T47D (cell line): ENCODE measurements at places on chromosomes 1 and 21.

DNA sequence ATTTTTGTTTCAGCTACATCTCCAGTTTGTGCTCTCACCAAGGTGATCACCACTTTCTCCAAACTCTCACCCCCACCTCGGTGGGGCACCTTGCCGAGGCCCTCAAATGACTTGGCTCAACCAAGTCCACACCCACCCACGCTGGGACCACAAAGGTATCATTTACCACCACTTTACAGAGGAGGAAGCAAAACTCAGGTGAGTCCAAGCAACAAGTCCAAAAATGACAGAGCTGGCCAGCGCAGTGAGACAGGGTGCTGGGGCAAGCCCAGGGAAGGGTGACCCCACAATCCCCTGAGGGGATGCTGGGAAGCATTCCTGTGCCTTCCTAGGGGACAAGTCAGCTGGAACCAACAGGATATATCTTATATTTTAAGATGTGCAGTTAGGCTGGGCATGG is 24.7 kb downstream of the SSBP3 start:
- no peak for DNase-seq

DNA sequence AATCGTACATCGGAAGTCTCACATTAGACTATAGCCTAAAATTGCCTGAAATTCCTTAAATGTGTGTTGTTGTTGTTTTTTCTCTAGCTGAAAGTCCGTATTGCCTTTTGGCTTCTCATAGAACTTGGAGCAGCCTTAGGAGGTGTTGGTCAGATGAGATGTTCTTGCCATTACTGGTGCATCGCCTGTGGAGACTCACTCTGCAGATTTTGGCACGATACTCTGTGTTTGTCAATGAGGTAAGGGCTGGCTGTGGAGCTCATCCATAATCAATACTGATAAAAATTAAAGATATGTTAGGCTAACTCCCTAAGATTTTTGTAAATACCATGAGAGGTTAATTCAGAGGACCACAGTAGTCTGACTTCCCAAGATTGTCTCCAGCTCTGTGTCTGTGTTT is 28.9 kb downstream of the AGT start:
- DNase-seq: no peak

- no peak for DNase-seq
Observed at GRCh38 chr1:200921571-200922110, 26.9 kb downstream of the INAVA start.

DNA sequence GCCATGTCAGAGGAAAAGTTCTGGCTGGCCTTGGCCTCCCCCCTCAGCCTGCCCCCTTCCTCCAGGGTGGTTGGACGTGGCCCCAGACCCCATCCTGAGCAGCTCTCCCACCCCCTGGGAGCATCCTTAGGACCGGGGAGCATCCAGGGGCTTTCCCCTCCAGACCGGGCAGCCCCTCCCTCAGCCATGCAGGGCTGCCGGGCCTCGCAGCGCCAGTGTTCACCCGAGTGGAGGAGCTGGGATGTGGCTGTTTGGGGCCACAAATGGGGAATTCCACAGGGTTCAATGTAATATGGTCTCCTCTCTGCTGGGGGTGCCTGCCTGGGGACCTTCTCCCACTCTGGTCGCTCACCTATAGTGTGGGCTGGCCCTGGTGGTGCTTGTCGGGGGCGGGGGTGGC is 4.2 kb upstream of the PFKL start:
- DNase-seq: no peak

GRCh38 chr1:212234431-212235395 is 50.5 kb upstream of the PPP2R5A start:
- DNase-seq: no peak

- peak; percentile 65 for DNase-seq
Observed at GRCh38 chr1:41347276-41347675, 14.0 kb upstream of the FOXO6 start.

- no peak for DNase-seq
Observed at GRCh38 chr1:33971018-33971710, 107.3 kb downstream of the HMGB4 start.

- peak; percentile 76 for DNase-seq
Observed at GRCh38 chr1:110153407-110153950, 3.2 kb downstream of the SLC6A17 start.

- DNase-seq: no peak
Observed at GRCh38 chr1:55055951-55056631, 16.7 kb downstream of the PCSK9 start.

DNA sequence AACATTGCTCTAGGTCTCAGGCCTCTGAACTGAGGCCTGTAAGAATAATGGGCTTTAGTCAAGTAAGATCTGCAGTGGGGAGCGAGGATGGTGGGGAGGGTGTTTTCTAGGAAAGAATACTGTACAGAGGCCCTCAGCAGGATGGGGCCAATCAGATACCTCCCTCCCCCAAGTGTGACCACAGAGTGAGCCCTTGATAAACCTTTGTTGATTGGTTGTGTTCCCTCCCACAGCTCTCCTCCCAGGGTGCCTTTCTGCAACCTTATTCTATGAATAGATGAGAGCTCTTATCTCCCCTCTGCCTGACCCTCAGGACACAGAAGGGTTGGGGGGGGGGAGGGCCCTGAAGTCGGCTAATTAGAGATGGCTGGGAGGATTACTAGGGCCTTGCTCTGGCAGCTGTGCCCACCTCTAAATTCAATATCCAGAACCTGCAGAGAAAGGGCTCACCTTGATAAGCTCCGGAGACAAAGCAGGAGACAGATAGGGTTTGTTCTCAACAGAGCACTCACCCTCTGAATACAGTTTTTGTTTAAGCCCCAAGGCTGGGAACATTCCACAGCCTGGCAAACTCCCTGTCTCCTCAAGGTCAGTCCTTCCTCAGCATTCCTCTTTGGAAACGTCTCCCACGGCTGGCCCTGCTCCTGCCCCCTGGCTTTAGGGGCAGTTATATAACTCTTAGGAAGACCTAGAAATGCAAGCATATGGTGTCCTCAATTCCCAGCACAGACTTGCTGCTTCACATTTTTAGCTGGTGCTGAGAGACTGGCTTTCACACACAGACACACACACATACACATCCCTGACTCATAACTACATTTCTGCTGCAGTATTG is 42.9 kb downstream of the ATP1A1 start:
- DNase-seq: no peak

DNA sequence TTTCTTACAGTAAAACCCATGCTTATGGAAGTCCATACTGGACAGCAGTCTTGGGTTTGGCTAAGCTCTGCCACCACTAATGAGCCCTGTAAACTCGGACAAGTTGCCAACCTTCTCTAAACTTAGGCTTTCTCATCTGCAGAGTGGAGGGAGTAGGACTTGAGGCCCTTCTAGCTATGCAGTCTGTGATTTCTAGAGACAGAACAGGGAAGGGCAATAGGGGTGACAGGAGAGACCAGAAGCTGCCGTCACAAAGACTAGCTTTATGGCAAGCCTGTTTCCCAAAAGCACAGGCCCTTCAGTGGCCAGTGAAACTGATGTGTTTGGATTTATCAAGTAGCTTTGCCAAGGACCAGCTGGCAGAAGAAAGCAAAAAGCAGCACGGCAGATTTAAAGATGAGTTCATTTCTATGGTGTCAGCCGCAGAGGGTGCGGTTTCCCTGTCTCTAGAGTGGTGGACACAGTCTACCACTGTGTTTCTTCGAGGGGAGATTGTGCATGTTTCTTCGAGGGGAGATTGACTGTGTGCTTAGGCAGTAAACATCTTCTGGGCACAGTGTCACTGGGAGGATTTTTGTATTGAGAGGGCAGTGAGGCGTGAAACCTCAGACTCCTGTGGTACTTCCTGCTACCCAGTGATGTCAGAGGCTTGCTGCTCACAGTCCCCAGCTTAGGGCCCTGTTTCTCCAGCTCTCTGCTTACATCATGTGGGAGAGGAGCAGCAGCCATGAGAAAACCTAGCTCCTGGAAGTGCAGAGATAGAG is 119.0 kb downstream of the ROR1 start:
- no peak for DNase-seq

DNA sequence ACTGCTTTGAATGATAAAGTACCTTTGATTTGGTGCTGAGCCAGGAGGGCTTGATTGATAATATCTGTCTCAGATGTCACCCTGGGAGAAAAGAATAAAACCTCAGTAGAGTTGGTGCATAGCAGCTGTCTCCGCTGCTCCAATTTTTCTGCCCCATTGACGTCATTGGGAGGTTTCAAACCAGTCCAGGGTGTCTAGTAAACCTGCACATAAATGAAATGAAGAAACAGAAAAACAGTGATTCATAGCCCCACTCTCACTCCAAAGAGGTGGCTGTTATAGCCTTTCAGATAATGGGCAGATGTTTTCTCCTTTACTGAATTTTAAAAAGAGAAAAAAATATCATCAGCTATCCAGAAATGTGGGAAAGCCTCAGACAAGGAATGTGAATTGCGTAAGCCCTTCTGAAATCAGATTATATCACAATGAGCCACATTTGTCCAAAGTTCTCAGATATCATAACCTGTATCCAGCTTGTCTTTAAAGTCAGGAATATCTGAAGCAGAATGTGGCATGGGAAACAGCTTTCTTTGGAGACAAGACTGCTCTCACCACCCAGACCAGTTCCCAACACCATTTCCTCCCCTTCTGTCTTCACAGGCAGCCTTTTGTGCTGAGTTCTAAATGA is 351.3 kb upstream of the SGIP1 start:
- no peak for DNase-seq

- DNase-seq: no peak
Observed at GRCh38 chr1:225762002-225762441, 15.6 kb upstream of the SRP9 start.

- DNase-seq: no peak
Observed at GRCh38 chr1:194026422-194026821, 840.0 kb upstream of the B3GALT2 start.

GRCh38 chr1:67748630-67749029 is 63.6 kb downstream of the GADD45A start:
- no peak for DNase-seq

- DNase-seq: no peak
Observed at GRCh38 chr21:43581453-43581852, 77.8 kb downstream of the HSF2BP start.

DNA sequence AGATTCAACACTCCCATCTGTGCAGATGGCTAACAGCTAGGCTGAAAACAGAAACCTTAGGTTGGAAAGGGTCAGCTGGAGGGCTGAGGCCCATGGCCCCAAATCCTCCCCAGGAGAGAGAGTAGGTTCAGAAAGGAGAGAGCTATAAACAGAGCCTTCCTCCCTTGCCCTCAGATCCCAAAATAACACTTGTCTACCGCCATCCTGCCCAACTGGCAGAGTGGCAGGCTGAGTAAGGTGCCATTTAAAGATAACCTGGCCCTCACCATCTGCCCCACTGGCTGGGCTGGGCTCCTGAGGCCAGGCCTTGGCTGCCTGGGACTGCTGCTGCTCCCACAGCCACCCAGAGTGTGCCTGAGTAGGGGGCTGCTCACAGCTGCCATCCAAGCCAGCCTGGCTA is 4.3 kb upstream of the SHISA4 start:
- no peak for DNase-seq

- no peak for DNase-seq
Observed at GRCh38 chr1:63087966-63088365, 234.4 kb upstream of the FOXD3 start.

DNA sequence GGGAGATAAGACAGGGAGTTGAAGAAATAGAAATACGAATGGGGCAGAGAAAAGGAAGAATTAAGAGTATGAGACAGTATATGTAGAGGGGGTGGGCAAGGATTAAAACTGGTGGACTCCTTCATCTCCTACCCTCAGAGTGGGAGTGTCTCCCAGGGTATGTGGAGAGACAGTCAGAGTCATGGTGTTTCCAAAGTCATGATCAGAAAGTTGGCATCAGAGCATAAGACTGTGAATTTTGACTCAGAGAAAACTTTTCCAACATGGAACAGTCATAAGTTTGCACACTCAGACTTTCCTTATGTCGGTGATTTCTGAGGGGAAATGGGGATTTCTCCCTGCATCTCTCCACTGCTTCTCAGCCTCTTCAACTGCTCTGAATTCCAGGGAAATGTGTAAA is 2.4 kb downstream of the CD84 start:
- DNase-seq: no peak

- DNase-seq: no peak
Observed at GRCh38 chr1:188350104-188350503, 1521.4 kb downstream of the PLA2G4A start.

- DNase-seq: no peak
Observed at GRCh38 chr1:110208916-110209645, 1.0 kb upstream of the KCNC4 start.

- no peak for DNase-seq
Observed at GRCh38 chr1:198108636-198109370, 48.0 kb upstream of the NEK7 start.

GRCh38 chr1:7315946-7316345 is 455.1 kb upstream of the VAMP3 start:
- DNase-seq: no peak

GRCh38 chr1:150548632-150549495 is at the start of gene ADAMTSL4:
Gene ADAMTSL4 (plus strand): TSS chr1:150549408. CDS start chr1:150552289, 2,881 bp downstream.
- peak; percentile 90 for DNase-seq

GRCh38 chr21:35565204-35565611 is 495.1 kb downstream of the SETD4 start:
- peak; percentile 58 for DNase-seq

DNA sequence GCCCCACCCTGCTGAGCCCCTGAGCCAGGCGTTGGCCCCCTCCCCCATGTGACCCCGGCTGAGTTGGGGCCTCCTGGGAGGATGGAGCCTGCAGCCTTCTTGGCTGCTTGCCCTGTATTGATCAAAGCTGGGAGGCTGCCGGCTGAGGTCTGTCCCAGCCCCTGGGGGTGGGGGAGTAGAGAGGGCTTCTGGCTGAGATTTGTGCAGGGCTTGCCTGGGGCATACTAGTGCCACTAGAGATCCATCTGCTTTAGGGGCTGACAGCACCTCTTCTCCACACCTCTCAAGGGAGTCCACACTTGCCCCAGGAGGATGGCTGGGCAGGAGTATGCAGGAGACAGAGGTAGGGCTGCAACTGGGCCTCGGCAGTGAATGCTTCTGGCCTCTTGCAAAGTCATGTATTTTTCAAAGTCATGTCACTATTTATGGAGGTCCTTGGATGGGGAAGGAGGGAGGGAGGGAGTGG is 53.6 kb upstream of the SSBP3 start:
- no peak for DNase-seq

DNA sequence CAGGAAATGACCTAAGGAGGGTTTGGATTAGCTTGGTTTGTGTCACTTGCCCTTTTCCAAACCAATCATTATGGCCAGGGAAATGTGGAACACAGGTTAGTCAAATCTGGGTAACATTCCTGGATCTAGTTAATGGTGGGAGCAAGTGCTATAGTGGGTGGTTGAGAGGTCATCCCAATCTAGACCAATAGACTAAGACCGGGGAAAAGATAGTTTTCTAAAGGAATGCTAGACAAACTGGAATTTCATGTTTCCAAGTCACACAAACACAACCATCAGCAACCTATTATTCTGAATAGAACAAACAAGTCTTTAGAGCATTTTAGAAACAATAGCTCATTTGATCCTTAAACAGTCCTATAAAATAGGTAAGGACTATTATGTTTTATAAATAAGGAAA is 4.3 kb upstream of the MAN1A2 start:
- no peak for DNase-seq

- no peak for DNase-seq
Observed at GRCh38 chr21:35509001-35509704, 460.1 kb upstream of the RUNX1 start.

DNA sequence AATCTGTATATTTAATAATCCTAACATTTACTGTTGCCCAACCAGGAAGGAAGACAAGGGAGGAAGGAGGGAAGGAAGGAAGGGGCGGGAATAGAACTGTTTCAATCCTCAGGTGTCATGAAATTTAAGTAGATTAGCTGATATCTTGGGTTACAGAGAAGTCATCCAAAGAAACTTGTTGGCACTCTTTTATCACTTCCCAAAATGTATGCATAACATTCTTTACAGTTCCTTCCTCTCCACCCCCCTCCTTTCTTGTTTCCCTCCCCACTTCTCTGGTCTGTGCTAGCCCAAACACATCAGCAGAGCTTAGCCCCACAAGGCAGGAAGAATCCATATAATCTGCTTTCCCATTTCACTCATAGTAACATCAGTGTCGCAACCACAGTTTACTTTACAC is 110.9 kb downstream of the ESRRG start:
- no peak for DNase-seq
